Activated T-helper 1 cell treated with Interleukin-2 at 50 U/mL for 16 hours (primary cell): ENCODE measurements at places on chromosomes 11 and 22.

DNA sequence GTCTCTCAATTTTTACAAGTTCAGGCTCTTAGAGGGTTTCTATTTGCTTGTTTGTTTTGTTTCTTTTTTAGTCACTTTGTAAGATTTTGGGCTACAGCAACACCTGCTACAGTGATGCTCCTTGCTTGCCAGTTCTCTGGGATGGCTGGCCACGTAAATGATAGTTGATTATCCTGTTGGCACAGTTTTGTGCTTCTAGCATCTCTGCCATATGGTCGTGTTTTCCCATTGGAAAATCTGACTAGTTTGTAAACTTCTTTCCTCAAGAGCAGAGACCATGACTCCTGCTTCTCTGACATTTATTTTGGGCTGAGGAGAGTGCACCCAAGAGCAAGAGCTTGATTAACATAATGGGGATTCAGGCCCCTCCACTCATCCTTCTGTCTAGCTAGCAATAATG is 1621.6 kb upstream of the RAG2 start:
- no peak for DNase-seq

- no peak for DNase-seq
These were observed 23.9 kb upstream of the RBFOX2 start for GRCh38 chr22:36052505-36052941.

DNA sequence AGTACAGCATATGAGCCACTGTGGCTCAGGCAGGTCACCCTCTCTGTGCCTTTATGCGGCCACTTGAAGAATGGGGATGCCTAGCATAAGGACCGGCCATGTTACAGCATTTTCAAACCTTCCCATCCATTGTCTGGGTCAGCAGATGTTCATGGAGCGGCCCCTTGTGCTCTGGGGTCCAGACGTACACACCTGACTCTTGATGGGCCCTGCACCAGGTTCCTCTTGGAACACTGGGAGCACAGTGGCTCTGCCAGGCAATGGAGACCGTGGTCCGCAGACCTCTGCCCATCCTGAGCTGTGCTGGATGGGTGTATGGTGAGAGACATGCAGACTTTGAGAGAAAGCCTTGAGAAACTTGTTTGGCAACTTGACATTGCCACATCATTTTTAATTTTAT is 9.8 kb downstream of the PRDM11 start:
- DNase-seq = no peak

DNA sequence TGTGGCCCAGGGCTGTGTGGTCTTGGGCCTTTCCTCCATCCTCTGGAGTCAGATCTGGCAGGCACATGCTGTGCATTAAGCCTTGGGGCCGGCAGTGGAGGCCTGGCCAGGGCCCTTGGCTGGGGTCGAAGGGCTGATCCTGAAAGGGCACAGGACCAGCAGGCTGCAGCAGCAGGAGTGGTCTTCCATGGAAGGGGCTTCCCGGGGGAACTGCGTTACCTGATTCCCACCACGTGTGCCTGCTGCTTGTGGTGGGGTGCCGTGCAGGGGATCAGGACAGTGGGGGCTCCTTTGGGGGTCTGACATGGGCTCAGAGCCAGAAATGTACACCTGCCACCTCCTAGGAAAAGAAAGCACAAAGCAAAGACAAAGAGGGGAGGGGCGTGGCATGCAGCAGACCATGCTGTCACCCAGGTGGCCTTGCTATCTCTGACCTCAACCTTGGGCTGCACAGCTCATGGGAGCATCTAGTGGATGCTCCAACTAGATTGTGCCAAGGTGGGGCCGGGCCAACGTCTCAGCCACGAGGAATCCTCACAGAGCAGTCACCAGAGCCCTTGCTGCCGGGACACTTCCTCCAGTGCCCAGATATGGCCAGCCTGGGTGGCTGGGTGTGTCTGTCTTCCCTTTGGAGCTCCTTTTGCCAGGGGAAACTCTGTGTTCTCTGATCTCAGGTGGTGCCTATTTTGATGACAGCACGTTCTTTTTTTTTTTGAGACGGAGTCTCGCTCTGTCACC is 17.9 kb upstream of the YPEL1 start:
- DNase-seq = no peak

GRCh38 chr11:12223771-12224536 is 113.6 kb downstream of the MICAL2 start:
- no peak for DNase-seq

GRCh38 chr22:39496131-39496838 is 5.8 kb upstream of the MIEF1 start:
- DNase-seq = no peak

DNA sequence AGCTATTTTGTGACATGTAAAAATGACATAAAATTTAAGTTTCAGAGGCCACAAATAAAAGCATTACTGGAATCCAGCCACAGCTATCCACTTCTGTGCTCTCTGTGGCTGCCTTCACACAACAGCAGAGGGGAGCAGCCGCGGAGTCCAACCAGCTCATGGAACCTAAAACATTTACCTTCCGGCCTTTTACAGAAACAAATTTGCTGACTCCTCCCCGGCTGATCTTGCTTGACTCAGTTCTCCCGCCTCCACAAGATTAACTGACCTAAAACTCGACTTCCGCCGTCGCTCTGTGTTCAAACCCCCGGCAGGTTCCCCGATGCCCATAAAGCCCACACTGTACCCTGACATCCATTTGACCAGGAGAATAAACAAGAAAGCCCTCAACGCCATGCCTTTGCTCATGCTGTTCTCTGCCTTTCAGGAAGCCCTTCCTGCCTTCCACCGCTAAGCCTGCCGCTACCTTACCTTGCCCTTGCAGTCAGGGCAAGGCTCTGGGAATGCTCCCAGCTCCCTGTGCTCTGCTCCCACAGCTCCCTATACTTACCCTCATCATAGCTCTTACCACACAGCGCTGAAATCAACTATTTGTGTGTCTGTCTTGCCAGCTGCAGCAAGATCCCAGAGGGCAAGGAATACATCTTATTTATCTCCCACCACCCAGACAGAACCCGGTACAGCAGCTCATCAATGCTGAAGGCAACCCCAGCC is 35.4 kb downstream of the MICAL3 start:
- DNase-seq = no peak

- no peak for DNase-seq
These were observed 9.0 kb downstream of the PRRG4 start for GRCh38 chr11:32838505-32839274.

DNA sequence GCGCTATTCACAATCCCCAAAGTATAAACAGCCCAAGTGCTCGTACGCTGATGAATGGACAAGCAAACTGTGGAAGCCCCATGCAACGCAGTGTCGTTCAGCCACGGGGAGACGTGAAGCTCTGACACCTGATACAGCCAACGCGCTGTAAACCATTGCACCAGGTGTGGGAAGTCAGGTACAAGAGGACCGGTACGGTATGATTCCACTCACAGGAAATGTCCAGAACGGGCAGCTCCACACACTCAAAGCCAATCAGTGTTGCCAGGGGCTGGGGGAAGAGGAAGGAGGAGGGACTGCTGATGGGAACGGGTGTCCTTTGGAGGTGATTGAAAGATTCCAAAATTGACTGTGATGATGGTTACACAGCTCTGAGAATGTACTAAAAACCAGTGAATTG is 64.5 kb downstream of the BRD1 start:
- no peak for DNase-seq

GRCh38 chr22:30327864-30328345 is 1.2 kb upstream of the TBC1D10A start:
- DNase-seq = no peak

GRCh38 chr11:118290923-118291322 is 13.6 kb upstream of the CD3E start:
- no peak for DNase-seq

GRCh38 chr11:2216400-2217064 is 44.9 kb upstream of the TH start:
- no peak for DNase-seq

GRCh38 chr11:19394525-19395016 is 153.8 kb upstream of the E2F8 start:
- DNase-seq = no peak

- DNase-seq = no peak
These were observed 14.0 kb upstream of the MCHR1 start for GRCh38 chr22:40665312-40665711.

- no peak for DNase-seq
These were observed 624 bp upstream of the B4GALNT4 start for GRCh38 chr11:368414-369335.

DNA sequence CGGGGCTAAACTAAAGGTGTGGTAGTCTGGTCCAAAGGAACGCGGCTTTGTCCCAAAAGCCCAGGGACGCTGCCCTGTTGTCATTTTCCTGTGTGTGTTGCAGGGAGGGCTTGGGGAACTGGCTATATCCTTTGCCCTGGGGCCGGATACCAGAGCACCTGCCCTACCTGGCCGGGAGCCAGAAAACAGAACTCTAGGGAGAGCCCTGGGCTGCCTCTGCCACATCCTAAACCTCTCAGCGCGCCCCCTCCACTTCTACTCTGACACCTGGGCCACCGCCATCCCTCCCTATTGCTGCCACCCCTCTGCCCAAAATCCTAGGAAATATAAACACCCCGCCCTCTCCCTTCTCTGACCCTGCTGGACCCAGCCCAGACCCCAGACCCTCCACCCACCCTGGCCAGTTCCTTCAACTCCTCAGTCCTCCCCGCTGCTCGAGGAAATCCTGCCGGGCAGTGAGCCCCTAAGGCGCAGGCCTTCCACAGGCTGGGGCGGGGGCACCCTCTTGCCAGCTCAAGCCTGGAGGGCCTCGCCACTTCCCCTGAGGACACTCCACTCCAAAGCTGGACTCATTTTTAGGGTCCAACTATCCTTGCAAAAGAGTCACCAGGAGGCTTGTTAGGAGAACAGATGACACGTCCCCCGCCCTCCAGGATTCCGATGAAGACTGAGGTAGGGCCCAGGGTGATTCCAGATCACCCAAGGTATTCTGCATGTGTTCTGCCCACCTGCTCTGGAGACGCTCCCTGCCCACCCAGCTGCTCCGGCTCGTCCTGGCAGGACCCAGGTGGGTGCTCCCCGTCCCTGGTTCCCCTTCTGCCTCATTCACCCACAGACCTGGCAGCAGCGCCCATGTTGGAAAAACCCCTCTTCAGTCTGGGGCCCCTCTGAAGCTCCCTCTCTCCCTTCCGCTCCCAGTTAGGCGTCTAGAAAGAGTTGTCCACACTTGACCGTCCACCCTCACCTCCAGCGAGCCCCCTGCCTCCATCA is 12.2 kb downstream of the KCTD17 start:
- DNase-seq = no peak

DNA sequence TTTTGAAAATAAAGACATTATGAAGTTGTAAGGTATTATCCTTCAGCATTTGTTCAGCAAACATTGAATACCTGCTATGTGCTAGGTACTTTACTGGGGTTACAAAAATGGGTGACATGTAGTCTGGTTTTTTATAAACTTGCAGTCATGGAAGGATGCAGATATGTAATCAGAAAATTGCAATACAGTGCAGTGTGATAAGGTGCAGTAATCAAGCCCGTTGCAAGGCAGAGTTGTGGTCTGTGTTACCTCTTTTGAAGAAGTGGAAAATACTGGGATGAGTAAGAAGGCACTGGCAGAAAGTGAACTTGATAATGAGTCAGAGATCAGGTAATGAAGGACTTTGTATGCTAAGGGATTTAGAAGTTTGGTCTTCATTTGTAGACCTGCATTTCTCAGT is 8.1 kb downstream of the FBXO7 start:
- no peak for DNase-seq

- DNase-seq = peak; percentile 52
These were observed 15.0 kb downstream of the RHOD start for GRCh38 chr11:67071420-67072284.
